ENCODE measurements at places on chromosomes 2 and 18.

DNA sequence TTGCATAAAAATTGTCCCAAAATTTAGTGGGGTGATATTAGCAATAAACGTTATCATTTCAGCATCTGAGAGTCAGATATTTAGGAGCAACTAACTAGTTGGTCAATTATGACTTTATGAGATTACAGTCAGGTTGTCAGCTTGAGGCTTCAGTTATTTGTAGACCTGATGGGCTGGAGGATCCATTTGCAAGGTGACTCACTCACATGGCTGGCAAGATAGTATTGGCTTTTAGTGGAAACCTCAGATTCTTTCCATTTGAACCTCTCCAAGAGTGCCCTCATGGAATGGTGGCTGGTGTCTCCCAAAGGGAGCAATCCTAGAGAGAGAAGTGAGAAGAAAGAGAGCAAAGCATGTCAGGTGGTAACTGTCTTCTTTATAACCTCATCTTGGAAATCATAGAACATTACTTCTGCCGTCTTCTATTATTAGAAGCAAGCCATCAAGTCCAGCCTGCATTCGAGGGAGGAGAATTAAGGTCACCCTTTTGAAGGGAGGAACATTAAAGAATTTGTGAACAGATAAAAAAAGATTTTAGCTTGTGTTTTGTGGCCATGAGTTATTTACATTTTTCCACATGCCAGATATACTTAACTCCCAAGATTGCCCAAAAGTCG, 92.5 kb downstream of the HAUS1 start:
- no peak for DNase-seq

DNA sequence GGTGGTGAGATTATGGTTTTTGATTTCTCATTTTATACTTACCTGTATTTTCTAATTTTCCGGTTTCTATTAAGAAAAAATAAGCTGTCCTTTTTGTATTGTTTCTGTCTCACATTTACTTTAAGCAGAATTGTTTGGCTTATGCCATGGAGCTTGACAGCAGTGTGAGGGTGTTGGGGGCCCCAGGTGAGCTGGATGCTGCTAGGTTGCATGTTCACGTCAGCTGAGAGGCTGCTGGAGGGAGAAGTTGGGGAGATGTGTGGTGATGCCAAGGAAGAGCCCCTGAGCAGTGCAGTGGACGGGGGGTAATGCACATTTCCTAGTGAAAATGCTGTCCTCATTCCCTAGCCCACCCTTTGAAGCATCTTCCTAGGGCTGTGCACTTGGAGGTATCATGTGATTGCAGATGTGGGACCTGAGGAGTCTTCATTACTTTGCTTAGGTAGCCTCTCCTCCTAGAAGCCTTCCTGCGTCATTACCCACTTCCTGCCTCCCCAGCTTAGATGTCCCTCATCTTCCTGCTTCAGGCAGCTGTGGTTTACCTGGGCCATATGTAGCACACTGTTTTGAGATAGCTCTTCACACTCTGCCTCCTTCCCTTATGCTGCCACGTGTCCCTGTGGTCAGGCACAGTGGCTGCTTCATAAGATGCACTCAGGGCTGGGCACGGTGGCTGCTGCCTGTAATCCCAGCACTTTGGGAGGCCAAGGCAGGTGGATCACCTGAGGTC, 16.2 kb downstream of the ATG16L1 start:
- DNase-seq: no peak

GRCh38 chr2:37857575-37858399, 67.3 kb upstream of the RMDN2 start:
- DNase-seq: no peak

DNA sequence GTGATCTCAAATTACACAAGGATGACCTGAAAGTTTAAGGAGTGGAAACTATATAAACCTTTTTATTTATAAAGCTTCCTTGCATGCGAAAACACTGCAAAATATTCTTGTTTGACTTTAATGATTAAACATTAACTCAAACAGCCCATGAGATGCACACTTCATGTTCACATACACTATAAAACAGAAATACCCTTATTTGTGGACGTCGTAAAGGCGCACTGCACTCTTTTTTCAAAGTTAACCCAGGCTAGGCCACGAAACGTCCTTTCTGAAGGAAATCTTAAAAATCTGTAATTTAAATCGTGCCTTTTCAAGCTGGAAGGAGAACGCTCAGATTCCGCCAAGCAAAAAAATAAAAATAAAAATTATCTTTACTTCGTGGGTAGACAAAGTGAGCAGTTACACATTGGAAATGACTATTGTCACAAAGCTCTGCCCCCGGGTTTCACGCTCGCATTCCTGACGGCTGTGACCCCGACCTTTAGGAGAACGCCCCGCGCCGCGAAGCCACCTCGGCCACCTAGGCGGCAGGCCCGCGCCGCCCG, 728 bp downstream of the FAM168B start:
- DNase-seq: no peak

DNA sequence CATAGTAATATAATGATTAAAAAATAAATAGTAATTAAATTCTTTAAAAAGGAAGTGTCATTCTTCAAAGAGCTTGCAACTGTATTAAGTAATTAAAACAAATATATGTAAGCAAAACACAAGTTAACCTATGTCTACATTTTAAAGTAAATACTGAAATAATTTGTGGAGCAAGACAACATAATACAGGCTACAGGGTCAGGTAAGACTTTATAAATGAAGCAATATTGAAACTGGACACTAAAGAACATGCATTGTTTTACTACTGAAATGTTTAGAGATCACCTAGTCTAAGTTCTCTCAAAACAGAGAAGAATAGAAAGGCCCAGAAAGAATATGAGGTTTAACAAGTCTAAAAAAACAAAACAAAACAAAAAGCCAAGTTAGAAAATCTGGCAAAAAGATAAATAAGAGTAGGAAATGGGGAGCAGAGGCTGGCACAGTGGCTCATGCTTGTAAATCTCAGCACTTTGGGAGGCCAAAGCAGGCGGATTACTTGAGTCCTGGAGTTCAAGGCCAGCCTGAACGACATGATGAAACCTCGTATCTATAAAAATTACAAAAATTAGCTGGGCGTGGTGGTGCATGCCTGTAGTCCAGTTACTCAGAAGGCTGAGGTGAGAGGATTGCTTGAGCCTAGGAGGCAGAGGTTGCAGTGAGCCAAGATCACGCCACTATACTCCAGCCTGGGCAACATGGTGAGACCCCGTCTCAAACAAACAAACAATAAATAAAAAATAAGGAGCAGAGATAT, 34.4 kb downstream of the VPS54 start:
- DNase-seq: no peak

GRCh38 chr2:62222674-62223073, 26.8 kb downstream of the B3GNT2 start:
- no peak for DNase-seq

DNA sequence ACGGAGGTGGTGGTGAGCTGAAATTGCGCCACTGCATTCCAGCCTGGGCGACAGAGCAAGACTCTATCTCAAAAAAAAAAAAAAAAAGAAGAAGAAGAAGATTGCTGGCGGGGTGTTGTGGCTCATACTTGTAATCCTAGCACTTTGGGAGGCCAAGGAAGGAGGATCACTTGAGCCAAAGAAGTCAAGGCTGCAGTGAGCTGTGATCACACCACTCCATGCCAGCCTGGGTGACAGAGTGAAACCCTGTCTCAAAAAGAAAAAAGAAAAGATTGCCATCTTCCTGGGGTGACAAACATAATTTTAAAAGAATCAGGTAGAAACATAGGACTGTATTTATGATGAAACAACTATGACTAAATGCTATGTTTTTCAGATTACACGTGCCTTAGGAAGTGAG, 55.1 kb upstream of the EML4 start:
- DNase-seq: no peak

- DNase-seq: no peak
These were observed 4.8 kb downstream of the CCDC195 start for GRCh38 chr2:224711381-224711780.

DNA sequence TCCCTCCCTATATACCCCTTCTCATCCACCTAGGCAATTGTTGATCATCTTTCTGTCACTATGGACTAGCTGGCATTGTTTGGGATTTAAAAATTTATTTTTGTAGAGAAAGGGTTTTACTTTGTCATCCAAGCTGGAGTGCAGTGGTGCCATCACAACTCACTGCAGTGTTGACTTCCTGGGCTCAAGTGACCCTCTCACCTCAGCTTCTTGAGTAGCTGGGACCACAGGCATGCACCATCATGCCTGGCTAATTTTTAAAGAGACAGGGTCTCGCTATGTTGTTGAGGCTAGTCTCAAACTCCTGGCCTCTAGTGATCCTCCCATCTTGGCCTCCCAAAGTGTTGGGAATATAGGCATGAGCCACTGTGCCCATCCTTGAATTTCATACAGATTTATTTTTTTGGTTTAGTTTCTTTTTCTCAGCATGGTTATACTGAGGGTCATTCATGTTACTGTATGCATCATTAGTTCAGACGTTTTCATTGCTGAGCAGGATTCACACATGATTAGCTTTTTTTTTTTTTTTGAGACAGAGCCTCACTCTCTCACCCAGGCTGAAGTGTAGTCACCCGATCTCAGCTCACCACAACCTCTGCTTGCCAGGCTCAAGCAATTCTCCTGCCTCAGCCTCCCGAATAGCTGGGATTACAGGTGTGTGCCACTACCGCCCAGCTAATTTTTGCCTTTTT, 8.6 kb upstream of the PCARE start:
- DNase-seq: no peak

GRCh38 chr2:11746376-11746806, at the start of gene LPIN1:
Gene LPIN1, plus strand, starts transcription at chr2:11746632. Its CDS starts 18,910 bp downstream, at chr2:11765542.
- peak; percentile 75 for DNase-seq

- DNase-seq: no peak
These were observed 209.3 kb upstream of the MYT1L start for GRCh38 chr2:2540406-2540805.

DNA sequence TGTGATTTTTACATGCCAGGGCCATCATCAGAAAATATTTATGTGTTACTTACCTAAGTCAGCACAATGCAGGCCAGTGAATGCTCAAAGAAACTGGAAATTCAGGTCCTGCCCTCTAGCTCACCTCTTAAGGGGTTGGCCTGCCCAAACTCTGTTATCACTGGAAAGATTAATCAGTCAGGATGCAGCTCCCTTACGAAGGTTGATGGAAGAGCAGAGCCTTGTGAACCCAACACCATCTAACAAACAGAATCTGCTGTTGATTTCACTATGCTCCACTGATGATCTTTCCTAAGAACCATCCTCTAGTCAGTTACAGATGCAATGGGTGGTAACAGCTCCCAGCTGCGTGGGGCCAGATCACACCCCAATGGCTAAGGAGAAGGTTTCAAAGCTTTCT, 38.2 kb downstream of the SOX11 start:
- peak; percentile 19 for DNase-seq

GRCh38 chr2:20516646-20517341, 69.9 kb downstream of the RHOB start:
- no peak for DNase-seq
